Spinal cord (tissue), 10 donors: ENCODE measurements at places on chromosomes 4 and X.

GRCh38 chr4:159899596-159899995 lies 796.7 kb downstream of the RAPGEF2 start:
- no peak for DNase-seq

DNA sequence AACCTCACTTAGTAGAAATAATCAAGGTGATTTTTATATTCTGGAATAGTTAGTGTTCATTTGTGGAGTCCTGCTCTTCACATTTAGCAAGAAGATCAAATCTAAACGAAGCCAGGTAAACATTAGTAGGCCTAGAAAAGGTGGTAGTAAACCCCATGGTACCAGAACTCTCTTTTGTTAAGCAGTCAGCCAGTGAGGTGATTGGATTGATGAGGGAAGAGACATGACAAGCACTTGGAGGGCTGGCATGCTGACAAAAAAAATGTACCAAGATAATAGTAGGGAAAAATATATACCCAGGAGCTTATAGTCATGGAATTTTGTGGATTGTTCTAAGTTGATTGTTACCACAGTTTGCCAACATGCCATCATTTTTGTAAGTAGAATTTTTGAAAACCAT lies 163.8 kb downstream of the BANK1 start:
- DNase-seq: no peak

DNA sequence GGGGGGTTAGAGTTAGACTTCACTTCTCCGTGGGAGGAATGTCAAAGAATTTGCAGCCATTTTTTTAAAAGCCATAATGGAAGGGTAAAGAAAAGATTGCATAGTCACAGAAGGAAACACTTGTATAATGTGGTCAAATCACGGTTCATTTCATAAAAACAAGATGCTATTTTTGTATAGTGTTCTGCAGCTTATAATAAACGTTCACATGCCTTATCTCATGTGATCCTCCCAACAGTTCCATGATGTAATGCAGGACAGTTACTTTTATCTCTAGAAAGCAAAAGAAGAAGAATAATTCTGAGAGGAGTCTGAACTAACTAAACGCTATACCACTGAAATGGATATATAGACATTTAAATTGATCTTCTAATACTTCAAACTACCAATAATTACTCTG lies 71.3 kb upstream of the CAMK2D start:
- no peak for DNase-seq

- DNase-seq: no peak
Measured at GRCh38 chr4:14087921-14088320, 460.4 kb upstream of the BOD1L1 start.

DNA sequence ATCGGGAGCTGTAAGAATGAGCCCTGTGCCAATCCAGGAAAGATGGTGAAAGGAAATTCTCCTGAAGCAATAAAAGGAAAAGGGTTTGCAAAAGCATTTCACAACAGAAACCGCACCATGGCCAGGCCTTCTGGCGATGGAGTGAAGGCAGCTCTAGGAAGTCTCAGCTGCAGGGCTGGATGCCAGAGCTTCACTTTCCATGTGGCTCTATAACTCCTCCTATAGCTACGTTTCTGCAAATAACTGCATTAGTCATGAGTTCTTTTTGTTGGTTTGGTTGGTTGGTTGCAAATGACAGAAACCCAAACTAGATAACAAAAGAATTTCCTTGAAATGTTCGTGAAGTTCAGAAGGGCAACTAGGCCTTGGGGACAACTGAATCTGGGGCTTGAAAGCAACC lies 84.6 kb downstream of the RELL1 start:
- no peak for DNase-seq

DNA sequence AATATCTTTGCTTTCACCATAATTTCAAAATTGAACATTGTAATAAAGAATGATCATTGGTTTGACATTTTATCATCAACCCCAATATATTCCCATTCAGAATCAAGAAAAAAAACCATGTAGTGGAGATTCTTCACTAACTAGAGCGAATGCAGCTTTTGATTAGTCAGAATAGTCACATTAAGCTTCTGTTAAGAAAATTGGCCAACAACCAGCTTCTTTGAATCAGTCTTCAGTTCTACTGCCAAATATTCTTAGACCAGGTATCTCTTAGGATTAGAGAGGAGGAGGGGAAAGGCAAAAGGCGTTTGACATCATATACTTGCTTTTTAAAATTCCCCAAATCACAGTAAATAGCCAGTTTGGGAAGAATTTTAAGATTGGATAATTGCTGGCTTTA lies 22.2 kb upstream of the TBC1D8B start:
- DNase-seq: no peak

DNA sequence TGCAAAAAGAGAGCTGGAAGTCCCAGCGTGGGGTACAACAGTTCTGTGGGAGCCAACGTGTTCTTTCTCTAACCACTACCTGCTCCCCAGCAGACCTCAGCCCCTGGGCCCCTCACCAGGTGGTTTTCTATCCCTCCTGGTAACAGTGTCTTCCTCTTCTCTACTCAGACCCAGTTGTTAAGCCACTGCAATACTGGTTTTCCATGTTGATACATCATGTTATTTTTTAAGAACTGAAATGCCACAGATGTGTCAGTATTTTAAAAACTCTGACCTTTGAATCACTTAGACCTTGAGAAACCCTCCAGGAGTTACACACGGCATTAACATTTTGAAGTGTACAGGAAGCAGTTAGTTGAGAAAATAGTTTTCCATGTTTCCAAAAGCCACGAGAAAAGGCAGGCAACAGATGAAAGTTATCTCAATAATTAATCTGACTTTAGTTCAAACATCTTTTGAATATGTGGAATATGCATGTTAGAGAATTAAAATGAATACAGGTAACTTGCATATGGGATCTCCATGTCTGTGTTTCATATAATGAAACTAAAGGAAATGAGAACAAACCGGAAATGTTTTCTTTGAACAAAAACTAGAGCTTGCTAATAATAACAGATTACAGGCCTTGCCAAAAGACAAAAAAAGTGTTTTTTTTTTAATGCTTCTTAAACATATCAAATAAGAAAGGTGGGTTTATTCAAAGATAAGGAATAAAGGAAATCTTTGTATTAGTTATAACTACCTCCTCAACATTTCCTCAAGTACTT lies 108.8 kb downstream of the ZNF827 start:
- DNase-seq: no peak

GRCh38 chr4:2043396-2044118 lies 15.6 kb upstream of the NAT8L start:
- DNase-seq: no peak

GRCh38 chr4:105944540-105944939 lies 49.3 kb downstream of the NPNT start:
- DNase-seq: no peak

- no peak for DNase-seq
Measured at GRCh38 chrX:118239913-118240698, 105.8 kb upstream of the WDR44 start.

GRCh38 chr4:2537011-2537830 lies 774 bp downstream of the FAM193A start:
- peak; percentile 11 for DNase-seq

DNA sequence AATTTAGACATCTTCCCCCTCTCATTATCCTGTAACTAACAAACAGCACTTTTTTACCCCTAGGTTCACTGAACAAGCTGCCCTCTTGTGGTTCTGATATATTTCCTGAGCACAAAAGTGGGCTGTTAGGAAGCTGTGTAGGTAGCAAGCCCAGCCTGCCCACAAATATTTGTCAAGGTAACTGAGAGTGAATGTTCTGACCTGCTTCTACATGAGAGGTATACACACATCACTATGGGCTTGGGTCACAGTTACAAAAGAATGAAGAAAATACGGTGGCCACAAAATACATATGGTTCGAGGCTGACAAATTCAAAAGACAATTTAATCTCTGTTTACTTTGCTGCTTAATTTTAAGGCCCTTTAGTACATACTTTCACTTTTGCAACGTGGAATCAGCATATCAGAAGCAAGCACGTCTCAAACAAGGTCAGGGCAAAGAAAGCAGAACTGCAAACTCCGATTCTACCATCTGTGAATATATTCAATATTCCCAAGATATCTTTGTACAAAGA lies 78.7 kb downstream of the RBM47 start:
- DNase-seq: peak; percentile 21

DNA sequence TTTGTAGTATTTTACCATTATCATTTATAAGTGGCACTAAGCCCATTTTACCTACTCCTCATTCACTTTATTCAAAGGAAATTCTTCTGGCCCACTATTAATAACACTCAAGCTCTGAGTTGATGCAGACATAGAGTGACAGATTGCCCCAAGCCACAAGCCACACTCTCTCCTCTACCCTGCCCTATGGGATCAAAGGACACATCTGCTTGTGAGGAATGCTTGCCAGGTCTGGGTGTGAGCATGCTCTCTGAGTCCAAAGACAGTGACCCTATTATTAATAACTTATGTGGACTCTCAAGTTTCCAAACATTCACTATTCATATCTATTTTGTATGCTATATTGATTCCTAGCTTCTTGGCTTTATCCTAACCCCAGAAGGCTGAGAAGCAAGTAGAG lies 18.5 kb downstream of the ETNPPL start:
- no peak for DNase-seq

DNA sequence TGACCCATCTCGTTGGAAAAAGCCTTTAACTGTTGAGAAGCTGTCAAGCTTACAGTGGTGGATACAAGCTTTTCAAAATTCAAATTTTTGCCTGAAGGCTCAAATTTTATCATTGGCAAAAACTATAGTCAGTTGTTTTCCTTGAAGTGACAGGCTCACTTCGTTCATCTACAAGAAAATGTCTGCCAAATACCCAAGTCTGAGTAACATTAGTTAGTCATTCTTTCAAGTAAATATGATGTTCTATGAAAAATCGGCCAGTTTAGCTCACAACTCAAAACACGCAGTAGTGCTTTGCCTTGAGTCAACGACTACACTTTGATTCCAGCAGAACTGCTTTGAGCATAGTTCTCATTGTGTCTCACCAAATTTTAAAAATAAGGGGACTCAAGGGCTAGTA lies 170.3 kb upstream of the MAMLD1 start:
- DNase-seq: no peak

GRCh38 chr4:35975617-35976355 lies 268.5 kb downstream of the ARAP2 start:
- no peak for DNase-seq

DNA sequence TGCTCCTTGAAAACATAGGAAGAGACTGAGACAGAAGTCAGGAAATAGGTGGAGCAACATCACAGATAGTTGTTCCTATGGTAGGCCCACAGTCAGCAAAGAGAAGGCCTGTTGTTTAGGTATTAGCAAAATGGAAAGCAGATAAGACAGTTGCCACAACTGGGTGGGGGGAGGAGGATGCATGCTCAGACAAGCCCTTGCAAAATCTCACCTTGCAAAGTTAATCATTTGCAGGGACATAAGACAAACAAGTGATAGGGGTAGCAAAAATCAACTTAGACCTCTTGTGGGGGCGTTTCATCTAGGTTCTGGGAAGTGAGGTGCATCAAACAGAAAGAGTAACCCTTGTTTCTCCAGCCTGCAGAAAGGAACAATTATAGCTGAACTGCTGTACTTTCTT lies 30.7 kb downstream of the SERPINA7 start:
- DNase-seq: no peak

DNA sequence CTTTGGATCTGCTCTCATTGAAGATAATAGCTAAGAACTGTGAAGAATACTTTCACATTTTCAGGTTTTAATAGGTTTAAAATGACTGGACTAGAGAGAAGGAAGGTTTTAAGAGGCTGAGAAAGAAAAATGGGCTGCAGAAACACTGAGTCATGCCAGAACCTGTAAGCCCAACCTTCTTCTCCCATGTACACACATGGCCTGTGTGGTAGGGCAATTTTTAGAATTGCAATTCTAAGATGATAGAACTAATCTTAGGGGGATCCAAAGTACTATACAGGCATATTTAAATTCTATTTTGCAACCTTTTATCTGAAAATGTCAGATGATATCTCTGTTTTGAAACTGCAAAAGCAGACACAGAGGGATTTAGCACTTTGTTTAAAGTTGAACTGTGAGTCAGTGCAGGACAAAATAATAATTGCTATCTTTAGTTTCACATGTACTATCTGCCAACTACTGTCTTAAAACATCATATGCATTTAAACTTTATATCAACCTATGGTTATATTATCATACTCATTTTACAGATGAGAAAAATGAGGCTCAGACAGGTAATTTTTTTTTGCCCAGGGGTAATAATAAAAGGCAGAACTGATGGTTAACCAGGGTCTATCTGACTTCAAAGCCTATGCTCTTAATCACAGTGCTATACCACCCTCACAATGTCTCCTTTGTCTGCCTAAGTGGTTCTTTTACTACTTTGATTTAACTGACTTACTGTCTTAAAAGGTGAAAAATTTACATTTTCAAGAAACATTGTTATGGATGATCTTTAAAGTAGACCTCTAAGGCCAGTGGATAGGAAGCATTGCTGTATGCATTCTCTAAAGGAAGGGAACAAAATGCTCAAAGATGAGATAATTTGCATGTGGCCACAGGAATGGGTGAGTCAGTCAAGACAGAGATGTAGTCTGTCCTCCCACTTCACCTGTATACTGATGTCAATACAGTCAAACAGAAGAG lies 4.3 kb downstream of the TMPRSS11E start:
- DNase-seq: no peak

DNA sequence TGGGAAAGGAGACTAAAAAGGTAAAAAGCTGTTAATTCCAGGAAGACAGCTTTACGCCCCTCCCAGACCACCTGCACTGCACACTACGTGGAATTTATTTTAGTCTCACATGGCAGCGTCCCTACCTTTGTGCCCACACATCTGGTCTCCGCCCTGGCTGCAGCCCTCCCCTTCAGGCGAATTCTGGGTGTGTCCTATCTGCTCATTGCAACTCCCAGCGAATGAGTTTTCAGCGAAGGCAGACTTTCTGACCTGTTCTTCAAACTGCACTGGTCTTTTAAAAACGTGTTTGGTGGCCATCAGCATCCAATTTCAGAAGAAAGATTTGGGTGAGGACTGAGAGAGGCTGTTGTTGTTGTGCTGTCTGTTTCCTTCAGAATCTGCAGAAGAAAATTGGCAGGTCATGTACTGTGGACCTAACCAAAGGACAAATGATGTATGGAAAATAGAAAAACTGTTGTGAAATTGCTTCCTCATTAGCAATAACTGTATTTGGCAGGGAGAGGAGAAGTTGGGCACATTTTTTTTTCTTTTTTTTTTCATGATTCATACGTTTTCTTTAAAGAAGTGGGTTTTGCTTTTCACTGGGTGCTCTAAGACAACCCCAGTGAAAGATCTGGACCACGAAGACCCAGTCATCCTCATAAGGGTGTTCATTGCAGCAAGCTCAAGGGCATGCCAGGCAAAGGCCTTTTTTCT lies 4.2 kb downstream of the TLR8 start:
- DNase-seq: no peak

DNA sequence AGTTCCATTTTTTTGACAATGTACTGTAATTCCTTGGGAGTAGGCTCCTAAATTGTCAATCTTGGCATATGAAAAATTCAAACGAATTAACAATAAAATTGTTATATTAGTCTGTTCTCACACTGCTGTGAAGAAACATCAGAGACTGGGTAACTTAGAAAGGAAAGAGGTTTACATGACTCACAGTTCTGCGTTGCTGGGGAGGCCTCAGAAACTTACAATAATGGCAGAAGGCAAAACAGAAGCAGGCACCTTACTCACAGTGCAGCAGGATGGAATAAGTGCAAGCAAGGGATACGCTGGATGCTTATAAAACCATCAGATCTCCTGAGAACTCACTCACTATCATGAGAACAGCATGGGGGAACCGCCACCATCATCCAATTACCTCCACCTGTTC lies 246.4 kb upstream of the TRAM1L1 start:
- DNase-seq: no peak
